Stimulated activated CD8-positive, alpha-beta memory T cell treated with anti-CD3 and anti-CD28 coated beads, Interleukin-4, amount 100 ng/mL, for 1 hour (primary cell): ENCODE measurements at places on chromosomes 7 and 10.

- DNase-seq: no peak
Observed at GRCh38 chr7:46145412-46145811, 224.3 kb upstream of the IGFBP3 start.

DNA sequence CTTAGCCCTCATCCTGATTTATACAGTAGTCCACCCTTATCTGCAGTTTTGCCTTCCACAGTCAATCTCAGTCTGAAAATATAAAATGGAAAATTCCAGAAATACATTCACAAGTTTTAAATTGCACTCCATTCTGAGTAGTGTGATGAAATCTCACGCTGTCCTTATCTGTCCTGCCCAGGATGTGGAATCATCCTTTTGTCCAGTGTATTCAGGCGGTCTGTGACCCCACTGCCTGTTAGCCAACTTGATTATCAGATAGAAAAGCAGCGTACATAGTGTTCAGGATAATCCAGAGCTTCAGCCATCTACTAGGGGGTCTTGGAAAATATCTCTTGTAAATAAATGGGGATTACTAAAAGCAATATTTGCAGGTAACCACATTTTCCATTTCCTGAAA, 146.3 kb downstream of the MALRD1 start:
- no peak for DNase-seq

DNA sequence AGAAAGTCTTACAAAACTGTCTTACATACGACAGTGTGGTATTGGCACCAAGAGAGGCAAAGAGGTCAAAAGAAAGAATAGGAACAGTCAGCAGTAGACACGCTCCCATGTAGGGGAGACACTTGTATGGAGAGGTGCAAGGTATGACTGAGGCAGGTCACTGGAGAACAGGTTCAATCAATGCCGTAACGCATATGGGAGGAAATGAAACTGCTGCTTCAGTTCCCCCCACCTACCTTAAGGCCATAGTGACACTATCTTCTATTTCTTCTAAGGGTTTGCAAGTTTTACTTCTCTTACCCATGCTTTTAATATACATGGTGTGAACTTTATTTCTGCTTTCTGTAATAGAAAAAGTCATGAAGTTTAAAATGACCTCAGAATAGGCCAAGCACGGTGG, 5.5 kb upstream of the PITRM1 start:
- no peak for DNase-seq

DNA sequence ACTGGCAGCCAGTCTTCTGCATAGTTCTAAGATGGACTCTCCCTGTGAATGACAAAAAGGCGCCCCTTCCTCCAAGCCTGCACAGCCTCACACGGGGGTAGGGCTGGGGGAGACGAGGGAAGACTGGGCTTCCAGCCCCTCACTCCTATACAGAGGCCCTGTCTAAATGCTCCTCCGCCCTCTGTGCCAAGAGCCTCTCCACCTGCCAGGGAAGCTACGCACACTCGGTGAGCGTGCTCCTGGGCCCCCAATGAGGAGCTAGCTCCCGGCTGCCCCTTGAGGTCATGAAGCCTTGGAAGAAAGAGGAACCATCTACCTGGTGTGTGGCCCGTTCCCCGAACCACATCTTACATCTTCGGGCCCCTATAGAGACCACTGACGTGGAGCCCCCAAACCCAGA, 54.8 kb downstream of the CRTAC1 start:
- DNase-seq: no peak

DNA sequence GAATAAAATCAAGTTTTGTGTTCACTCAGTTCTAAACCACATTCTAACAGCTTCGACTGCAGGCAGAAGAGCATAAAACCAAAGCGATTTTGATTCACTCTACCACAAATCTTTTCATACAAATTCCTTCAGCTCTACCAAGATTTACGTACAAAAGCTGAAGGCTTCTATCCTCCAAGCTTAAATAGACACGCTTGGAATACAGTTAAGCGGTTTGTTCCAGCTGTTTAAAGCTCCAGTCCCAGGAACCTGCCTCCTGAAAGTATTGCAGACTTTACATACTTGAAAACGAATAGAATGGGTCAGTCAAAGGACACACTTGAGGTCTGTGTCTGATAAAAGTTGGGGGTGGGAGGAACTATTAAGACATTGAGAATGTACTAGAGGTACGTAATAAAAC, 102.9 kb downstream of the MPP7 start:
- DNase-seq: no peak
